ENCODE measurements at places on chromosomes 7 and 10. TPM values are rescaled to one million over a fixed set of nuclear protein-coding genes. Genes with fewer than 3 reads are reported as not detected.

GRCh38 chr7:143284591-143285469 lies at the start of gene TMEM139:
TMEM139 (plus strand) TSS chr7:143284958; CDS start chr7:143285958, 1,000 bp downstream.
- no peaks in the 10 kb centered on the region for H3K36me3 ChIP-seq
- no peak within 1 kb of the TSS for H3K27ac ChIP-seq
- H3K4me1 ChIP-seq = peaks cover 27% of the 10 kb centered on the region
- no peak within 1 kb of the TSS for H3K4me3 ChIP-seq
- no peaks in the 10 kb centered on the region for H3K27me3 ChIP-seq

DNA sequence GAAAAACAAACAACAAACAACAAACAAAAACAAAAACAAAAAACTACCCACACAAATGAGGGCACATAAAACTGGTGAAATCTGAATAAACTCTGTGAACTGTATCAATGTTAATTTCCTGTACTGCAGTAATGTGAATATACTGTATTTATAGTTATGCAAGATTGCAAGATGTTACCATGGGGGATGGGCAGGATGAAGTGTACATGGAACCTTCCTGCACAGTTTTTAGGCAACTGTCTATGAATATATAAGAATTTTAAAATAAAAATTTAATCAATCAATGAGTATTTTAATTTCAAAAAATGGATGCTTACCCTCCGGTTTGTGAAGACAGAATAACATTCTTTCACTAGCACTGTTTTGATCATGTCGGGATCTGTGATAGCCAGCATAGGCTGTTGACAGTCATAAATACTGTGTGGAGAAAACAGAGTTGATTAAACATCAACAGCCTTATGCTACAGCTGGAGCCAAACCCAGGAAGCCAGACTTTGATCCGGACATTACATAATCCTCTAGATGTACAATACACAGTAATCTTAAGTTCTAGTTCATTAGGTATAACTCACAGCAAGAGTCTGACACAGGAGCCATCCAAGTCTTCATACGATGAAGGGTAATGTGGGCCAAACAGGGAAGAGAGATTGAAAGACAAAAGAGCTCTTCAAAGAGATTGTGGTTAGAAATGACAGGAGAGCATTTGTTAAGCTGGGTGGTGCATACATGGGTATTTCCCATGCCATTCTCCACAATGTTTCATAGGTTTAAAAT lies 14.8 kb downstream of the CYP3A7 start:
- no peak overlapping the region for H3K4me3 ChIP-seq
- peaks cover 15% of the 10 kb centered on the region for H3K27me3 ChIP-seq
- H3K4me1 ChIP-seq = no peaks in the 10 kb centered on the region
- no peak for DNase-seq
- H3K36me3 ChIP-seq = no peaks in the 10 kb centered on the region
- no peak overlapping the region for H3K27ac ChIP-seq

- peaks cover 3% of the 10 kb centered on the region for H3K36me3 ChIP-seq
- no peak for DNase-seq
- no peak overlapping the region for H3K27ac ChIP-seq
These were observed 1.1 kb upstream of the ING3 start for GRCh38 chr7:120949393-120949911.

DNA sequence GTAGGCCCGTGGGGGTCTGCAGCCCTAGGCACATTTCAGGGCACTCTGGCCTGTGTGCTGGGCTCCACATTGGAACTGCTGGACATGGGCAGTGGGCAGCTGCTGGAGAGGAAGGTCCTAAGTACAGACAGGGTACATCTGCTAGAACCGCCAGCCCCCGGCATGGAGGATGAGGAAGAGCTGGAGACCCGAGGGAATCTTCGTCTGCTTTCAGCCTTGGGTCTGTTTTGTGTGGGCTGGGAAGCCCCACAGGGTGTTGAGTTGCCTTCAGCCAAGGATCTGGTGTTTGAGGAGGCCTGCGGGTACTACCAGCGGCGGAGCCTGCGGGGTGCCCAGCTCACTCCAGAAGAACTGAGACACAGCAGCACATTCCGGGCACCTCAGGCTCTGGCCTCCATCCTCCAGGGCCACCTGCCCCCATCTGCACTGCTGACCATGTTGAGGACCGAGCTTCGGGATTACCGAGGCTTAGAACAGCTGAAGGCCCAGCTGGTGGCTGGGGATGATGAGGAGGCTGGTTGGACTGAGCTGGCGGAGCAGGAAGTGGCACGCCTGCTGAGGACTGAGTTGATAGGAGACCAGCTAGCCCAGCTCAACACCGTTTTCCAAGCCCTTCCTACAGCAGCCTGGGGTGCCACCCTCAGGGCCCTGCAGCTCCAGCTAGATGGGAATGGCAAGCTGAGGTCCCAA lies 1.4 kb downstream of the HPS6 start:
- peaks cover 19% of the 10 kb centered on the region for H3K4me1 ChIP-seq
- H3K4me3 ChIP-seq = peak overlapping the region; percentile 83
- no peaks in the 10 kb centered on the region for H3K27me3 ChIP-seq
- DNase-seq = no peak

GRCh38 chr7:116028787-116029186 lies 1.8 kb downstream of the TFEC start:
- H3K36me3 ChIP-seq = no peaks in the 10 kb centered on the region
- no peaks in the 10 kb centered on the region for H3K27me3 ChIP-seq
- H3K27ac ChIP-seq = no peak overlapping the region

GRCh38 chr7:149494738-149495368 lies 2.8 kb downstream of the ZNF746 start:
- H3K36me3 ChIP-seq = peaks cover 36% of the 10 kb centered on the region
- peaks cover 20% of the 10 kb centered on the region for H3K4me1 ChIP-seq
- no peak for DNase-seq

GRCh38 chr7:156217803-156218202 lies 405.5 kb upstream of the SHH start:
- no peak overlapping the region for H3K27ac ChIP-seq
- DNase-seq = no peak
- H3K4me3 ChIP-seq = no peak overlapping the region
- H3K36me3 ChIP-seq = no peaks in the 10 kb centered on the region
- no peaks in the 10 kb centered on the region for H3K27me3 ChIP-seq

- no peak overlapping the region for H3K4me3 ChIP-seq
- H3K36me3 ChIP-seq = peaks cover 6% of the 10 kb centered on the region
- no peak for DNase-seq
- peaks cover 44% of the 10 kb centered on the region for H3K4me1 ChIP-seq
- H3K27me3 ChIP-seq = no peaks in the 10 kb centered on the region
These were observed 17.7 kb downstream of the TSPAN14 start for GRCh38 chr10:80471715-80472233.

Gene SMKR1
- total RNA-seq = not detected

DNA sequence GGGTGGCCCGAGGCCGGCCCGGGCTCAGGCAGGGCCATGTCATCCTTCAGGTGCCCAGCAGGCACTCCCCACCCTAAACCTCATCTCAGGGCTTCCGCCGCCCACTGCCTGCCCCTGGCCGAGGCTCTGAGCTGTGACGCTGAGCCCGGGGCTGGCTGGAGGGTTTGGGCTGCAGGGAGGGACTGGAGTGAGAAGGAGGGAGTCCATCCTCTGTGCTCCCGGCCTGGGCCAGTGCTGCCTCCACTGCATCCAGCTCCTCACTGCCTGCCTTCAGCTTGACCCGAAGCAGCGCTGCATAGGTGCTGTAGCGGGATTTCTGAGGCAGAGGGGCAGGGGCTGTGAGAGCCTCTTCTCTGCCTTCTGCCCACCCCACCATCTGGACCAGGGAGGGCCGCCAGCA lies 7.6 kb downstream of the NFKB2 start:
- H3K4me1 ChIP-seq = peaks cover 13% of the 10 kb centered on the region
- H3K27ac ChIP-seq = no peak overlapping the region
- no peak overlapping the region for H3K4me3 ChIP-seq

DNA sequence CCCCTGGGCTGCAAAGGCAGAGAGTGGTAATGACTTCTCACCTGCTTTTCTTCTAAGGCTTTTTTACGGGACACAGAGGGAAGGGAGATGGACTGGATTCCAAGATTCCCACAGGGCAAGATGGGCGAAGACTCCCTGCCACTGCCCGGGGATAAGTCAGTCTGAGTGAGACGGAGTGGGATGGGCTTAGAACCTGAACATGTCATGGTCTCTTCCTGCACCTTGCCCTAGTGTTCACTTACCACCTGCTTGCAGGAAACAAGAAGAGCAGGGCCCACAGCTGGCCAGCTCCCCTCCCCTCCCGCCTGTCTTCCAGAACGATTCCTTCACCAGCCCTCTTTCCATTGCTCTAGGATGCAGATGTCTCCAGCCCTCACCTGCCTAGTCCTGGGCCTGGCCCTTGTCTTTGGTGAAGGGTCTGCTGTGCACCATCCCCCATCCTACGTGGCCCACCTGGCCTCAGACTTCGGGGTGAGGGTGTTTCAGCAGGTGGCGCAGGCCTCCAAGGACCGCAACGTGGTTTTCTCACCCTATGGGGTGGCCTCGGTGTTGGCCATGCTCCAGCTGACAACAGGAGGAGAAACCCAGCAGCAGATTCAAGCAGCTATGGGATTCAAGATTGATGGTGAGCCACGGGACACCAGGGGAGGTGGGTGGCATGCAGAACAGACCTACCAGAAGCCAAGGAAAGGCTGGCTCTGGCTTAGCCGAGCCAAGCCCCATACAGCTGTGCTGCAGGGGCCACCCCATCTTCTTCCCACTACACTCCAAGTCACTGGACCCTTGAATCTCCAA lies 1.3 kb downstream of the SERPINE1 start:
- peaks cover 90% of the 10 kb centered on the region for H3K4me1 ChIP-seq
- DNase-seq = no peak
- peaks cover 41% of the 10 kb centered on the region for H3K36me3 ChIP-seq
- no peaks in the 10 kb centered on the region for H3K27me3 ChIP-seq

- no peaks in the 10 kb centered on the region for H3K27me3 ChIP-seq
- H3K36me3 ChIP-seq = peaks cover 5% of the 10 kb centered on the region
- peak; percentile 82 for DNase-seq
- no peak overlapping the region for H3K27ac ChIP-seq
These were observed 242.8 kb downstream of the MGMT start for GRCh38 chr10:129709627-129710509.

- DNase-seq = no peak
- H3K36me3 ChIP-seq = no peaks in the 10 kb centered on the region
- peaks cover 25% of the 10 kb centered on the region for H3K4me1 ChIP-seq
- no peaks in the 10 kb centered on the region for H3K27me3 ChIP-seq
These were observed 18.0 kb downstream of the MACC1 start for GRCh38 chr7:20199015-20199737.

GRCh38 chr7:33766405-33766804 lies 138.9 kb upstream of the BMPER start:
- H3K27me3 ChIP-seq = no peaks in the 10 kb centered on the region
- H3K4me1 ChIP-seq = no peaks in the 10 kb centered on the region
- DNase-seq = no peak
- no peaks in the 10 kb centered on the region for H3K36me3 ChIP-seq

DNA sequence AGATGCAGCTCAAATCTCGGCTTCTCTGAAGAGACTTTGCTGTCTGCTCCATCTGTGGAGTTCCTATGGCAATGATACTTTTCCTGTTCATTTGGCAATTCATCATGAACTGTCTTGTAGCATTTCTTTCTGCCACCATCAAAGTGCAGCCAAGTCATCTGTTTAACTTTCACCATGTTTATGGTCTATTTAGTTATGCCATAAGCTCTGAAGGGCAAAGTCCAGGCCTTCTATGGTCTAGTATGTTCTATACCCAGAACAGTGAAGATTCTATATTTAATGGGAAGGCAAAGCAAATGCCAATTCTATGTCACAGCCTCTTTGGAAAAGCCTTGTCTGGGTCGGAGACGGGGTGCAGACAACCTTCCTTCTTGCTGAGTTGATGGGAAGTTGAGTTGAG lies 472.6 kb downstream of the PLXNA4 start:
- no peaks in the 10 kb centered on the region for H3K4me1 ChIP-seq
- peaks cover 16% of the 10 kb centered on the region for H3K27me3 ChIP-seq

Gene GIMAP1
- not detected for total RNA-seq

- peaks cover 95% of the 10 kb centered on the region for H3K4me1 ChIP-seq
- no peak for DNase-seq
- H3K27ac ChIP-seq = peak overlapping the region; percentile 89
- no peaks in the 10 kb centered on the region for H3K27me3 ChIP-seq
- peaks cover 24% of the 10 kb centered on the region for H3K36me3 ChIP-seq
These were observed 97.1 kb downstream of the TCF7L2 start for GRCh38 chr10:113047151-113047550.

Gene PRLHR
- not detected for total RNA-seq

DNA sequence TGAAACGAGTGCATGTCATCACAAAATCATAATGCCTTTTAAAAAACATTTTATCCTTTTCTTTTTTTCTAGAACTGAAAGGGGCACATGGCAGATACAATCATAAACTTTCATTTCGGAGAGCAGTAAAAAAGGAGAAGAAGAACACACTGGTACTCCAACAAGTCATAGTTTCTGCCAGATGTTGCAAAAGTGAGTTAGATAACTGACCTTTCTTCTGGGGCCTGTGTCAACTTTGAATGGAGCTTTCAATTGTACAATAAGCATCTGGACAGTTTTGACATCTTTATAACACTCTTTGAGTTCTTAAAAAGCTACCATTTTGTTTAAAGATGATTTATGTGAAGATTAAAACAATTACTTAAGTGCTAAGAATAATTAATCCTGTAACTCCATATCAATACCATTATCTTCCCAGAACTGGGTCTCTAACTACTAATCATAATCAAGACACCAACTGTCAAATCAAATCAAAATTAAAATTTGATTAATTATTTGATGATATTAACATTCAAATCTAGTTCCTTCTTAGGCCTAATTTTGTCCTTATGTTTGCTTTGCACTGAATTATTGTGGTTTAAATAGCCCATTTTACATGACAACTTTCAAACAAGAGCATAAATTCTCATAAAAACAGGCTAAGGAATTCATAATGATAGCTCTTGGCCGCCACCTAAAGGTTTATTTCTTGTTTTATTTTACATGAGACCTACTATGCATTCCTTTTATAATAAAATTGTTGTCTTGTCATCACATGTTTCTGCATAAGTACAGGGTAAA lies 19.5 kb upstream of the ITGB8 start:
- H3K36me3 ChIP-seq = no peaks in the 10 kb centered on the region
- H3K4me3 ChIP-seq = no peak overlapping the region
- H3K27ac ChIP-seq = no peak overlapping the region

DNA sequence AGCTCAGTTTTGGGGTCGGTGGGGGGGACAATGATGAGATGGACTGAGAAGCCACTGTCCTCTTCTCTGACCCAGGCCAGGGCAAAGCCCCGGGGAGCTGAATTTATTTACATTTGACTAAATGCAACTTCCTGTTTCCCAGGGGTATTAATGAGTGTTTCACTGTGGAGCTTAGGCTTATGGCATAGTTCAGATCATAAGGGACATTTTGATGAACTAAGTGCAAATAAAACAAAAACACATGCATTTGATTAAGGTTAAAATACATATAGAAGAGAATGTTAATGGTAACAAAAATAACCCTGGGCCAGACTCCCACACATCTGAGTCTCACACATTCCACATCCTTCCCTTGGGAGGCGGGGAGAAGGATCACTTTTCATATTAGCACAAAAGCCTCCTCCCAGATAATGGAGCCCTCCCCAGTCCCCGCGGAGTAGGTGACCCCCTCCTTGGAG lies 320.6 kb downstream of the FRMD4A start:
- peak; percentile 87 for DNase-seq
- peak overlapping the region; percentile 97 for H3K27ac ChIP-seq
- H3K4me3 ChIP-seq = peak overlapping the region; percentile 94
- peaks cover 80% of the 10 kb centered on the region for H3K4me1 ChIP-seq
- no peaks in the 10 kb centered on the region for H3K27me3 ChIP-seq
